Hematopoietic multipotent progenitor cell (in vitro differentiated cells): ENCODE measurements at places on chromosomes 2 and 18. TPM values are rescaled to one million over a fixed set of nuclear protein-coding genes. Genes with fewer than 3 reads are reported as not detected.

The LIMS4 gene
- 0.54 TPM for total RNA-seq

The ASIC4 gene
- 0.27 TPM for total RNA-seq

The SAG gene
- total RNA-seq, result under 0.01 TPM

The IMMT gene
- total RNA-seq, result 36.1 TPM

The ACADL gene
- total RNA-seq, result not detected

The ABCG5 gene
- total RNA-seq, result under 0.01 TPM

The IL1B gene
- 279 TPM for total RNA-seq

The PTPRM gene
- total RNA-seq, result 18.0 TPM

The TUBB6 gene
- 164 TPM for total RNA-seq

The EVX2 gene
- not detected for total RNA-seq

The GREB1L gene
- total RNA-seq, result not detected

The ALK gene
- total RNA-seq, result under 0.01 TPM

The EFR3B gene
- total RNA-seq, result 0.27 TPM

The RNF125 gene
- 8.9 TPM for total RNA-seq

The DNAH6 gene
- 0.54 TPM for total RNA-seq

DNA sequence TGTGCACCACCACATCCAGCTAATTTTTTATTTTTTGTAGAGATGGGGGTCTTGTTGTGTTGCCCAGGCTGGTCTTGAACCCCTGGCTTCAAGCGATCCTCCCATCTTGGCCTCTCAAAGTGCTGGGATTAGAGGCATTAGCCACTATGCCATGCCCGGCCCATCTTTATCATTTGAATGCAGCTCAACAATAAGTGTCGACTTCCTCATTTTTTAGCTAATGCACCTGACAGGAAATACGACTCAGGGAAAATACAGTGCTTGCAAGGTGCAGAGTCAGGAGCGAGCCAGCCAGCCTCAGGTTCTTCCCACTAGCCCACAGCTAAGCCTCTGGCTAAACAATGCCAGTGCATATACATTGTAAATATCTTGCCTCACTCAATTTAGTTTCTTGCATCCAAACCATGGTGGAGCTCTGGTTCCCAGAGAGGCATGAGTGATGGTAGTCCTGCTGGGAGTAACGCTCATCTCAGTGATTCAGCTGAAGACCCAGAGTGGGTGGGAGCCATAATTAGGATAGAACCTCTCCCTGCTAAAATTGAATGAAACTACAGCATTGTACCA lies 135.0 kb downstream of the TGIF1 start:
- DNase-seq, result no peak

GRCh38 chr18:74598350-74599001 lies 806 bp downstream of the ZNF407 start:
- DNase-seq, result no peak

DNA sequence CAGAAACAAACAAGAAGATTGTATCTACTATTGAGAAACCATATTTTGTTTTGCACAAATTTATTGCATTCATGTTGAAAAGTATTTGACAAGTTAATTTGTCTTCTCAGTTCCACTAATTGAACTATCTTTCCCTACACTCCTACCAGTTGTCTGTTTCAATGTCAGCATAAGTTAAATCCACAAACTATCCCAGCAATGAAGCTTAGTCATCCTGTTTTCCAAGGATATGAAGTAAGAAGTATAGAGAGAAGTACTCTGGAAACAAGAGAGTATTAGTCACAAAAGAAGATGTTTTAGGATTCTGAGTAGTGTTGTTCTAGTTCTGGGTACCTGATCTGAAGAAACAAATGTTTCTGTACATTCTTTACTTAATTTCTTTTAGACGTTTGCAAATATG lies 261.6 kb upstream of the ZNF804A start:
- DNase-seq, result no peak

GRCh38 chr18:28571929-28572328 lies 395.0 kb upstream of the CDH2 start:
- no peak for DNase-seq

DNA sequence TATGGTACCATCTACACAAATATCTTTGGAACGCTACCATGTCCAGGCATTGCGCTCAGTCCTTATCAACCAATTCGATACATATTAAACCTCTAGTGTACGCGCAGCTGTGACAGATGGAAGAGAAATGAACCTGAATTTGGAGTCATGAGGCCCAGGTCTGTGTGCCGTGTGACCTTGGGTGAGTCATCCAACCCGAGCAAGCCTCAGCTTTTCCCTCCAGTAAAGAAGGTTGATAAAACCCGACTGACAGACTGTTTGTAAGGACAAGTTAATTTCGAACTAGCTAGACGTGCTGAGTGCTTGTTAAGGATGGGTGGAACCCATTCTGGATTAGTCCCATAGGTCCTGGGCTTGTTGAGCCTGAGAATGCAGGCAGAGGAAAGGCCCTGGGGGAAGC lies 28.2 kb downstream of the GREB1 start:
- DNase-seq, result no peak

GRCh38 chr2:17791121-17791816 lies 25.0 kb upstream of the MSGN1 start:
- no peak for DNase-seq

- DNase-seq, result no peak
These were observed 371.7 kb downstream of the PIK3C3 start for GRCh38 chr18:42326752-42327151.

GRCh38 chr2:201973305-201973928 lies 60.2 kb upstream of the FZD7 start:
- no peak for DNase-seq

GRCh38 chr2:192247456-192247855 lies 52.7 kb upstream of the TMEFF2 start:
- no peak for DNase-seq

DNA sequence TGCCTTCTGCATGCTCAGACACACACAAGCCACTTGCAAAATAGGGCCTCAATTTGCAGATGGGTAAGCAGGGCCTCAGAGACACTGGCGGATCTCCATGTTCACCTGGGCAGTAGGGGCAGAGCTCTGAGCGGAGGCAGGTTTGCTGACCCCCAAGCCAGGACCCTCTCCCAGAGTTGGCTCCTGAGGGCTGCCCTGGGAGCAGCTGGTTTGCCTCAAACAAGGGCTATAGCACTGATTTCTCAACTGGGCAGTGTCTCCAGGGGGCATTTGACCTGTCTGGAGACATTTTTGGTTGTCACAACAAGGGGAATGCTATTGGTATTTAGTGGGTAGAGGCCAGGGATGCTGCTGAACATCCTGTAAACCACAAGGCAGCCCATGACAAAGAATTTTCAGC lies 11.6 kb downstream of the GLI2 start:
- no peak for DNase-seq

GRCh38 chr18:80182855-80183254 lies 64.5 kb downstream of the PARD6G start:
- no peak for DNase-seq

GRCh38 chr18:45253973-45254708 lies 361.1 kb upstream of the SLC14A2 start:
- no peak for DNase-seq

DNA sequence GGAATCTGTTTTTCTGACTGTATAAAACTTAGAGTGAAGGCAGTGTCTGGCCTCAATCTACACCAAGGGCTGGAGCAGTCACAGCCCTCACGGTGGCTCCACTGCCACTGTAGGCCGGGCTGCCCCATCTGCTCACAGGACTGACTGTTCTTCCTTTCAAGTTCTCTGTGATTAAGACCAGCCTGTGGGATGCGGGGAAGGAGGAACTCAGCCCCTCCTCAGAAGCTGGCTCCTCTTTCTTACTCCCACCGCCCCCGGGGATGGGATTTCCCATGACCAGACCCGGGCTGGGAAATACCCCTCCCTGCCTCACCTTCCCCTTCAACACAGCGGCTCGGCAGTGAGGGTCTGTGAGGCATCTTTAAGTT lies 106.0 kb downstream of the COPS8 start:
- DNase-seq, result no peak

GRCh38 chr2:126986631-126987187 lies 88.0 kb downstream of the TEX51 start:
- DNase-seq, result no peak

GRCh38 chr2:221372907-221373306 lies 199.2 kb downstream of the EPHA4 start:
- no peak for DNase-seq

- DNase-seq, result no peak
These were observed 130.4 kb downstream of the IRS1 start for GRCh38 chr2:226669249-226669648.

GRCh38 chr2:241126201-241126611 lies 23.1 kb downstream of the PASK start:
- no peak for DNase-seq

DNA sequence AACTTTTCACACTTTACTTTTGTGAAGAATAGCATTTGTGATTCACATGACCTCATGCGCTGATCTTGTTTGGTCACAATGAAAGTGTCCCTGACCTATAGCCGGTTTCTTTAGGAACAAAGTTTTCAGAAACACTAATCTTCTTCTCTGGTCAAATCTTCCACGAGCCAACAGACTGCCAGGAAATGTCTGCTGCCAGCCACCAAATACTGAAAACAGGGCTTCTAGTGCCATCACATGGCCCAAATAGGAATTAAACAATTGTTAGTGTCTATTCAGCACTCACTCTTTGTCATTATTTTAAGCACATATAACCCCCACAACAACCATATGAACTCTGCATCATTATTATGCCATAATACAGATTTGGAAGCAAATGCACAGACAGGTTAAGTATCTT lies 286.5 kb upstream of the SYT4 start:
- peak; percentile 74 for DNase-seq

DNA sequence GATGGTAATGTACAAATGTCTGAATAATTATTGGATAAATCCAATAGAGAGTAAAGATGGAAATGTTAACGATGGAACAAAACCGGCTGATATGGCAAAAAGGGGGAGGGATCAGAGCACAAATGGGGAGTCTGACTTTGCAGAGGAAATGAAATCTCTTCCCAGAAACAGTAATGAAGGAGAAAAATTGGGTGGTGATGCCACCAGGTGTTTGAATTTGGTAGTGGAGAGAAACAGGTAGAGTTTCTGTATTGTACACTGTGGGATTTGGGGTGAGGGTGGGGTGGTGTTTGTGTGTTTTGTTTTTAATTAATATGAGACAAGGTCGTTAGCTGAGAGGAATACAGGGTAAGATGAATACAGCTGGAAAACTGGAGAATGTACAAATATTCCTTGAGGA lies 20.4 kb upstream of the XDH start:
- DNase-seq, result no peak

- no peak for DNase-seq
These were observed 47.4 kb downstream of the SPATS2L start for GRCh38 chr2:200353874-200354273.

DNA sequence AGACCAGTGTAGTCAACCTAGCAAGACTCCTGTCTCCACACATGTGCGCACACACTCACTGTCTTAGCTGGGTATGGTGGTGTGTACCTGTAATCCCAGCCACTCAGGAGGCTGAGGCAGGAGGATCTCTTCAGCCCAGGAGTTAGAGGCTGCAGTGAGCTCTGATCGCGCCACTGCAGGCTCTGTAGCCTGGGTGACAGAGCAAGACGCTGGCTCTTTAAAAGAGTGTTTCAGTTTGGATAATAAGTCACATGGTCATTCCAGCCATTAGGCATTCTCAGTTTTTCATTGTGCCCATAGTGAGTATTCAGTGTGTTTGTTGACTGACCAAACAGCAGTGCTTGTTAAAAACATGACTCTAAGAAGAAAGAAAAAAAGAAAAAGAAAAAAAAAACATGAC lies 31.0 kb downstream of the RAB10 start:
- no peak for DNase-seq

- peak; percentile 11 for DNase-seq
These were observed 88.4 kb downstream of the PMAIP1 start for GRCh38 chr18:59988098-59988706.

GRCh38 chr2:57760381-57760801 lies 286.2 kb upstream of the VRK2 start:
- DNase-seq, result no peak

DNA sequence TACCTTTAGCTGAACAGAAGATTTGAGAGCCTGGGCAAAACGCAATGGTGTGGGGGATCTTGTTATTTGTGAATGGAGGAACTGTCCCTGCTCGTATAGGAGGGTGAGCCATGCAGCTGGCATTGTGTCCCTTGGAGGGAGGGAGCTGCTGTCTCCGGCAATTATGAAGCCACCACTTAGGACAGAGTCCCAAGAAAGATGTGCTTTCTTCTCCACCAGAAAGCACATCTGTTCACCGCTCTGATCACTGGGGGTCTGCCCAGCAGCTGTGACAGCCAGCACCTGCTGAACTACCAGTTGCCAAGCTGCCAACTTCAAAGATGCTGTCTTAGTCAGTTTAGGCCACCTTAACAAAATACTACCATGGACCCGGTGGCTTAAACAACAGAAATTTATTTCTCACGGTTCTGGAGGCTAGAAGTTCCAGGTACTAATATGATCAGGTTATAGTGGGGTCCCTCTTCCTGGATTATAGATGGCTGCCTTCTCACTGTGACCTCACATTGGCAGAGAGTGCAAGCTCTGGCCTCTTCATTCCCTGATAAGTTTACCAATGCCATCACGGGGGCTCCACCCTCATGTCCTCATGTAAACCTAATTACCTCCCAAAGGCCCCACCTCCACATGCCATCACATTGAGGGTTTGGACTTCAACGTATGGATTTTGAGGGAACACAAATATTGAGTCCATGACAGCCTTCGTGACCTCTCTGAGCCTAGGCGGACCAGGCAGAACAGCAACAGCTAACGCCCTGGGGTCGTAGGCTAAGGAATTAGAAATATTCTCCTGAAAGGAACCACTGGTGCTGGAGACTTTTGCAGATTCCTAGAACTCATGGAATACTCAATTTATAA lies 148.3 kb downstream of the RHBDD1 start:
- DNase-seq, result no peak

GRCh38 chr2:232260075-232260474 lies 118.5 kb upstream of the ALPP start:
- DNase-seq, result no peak

GRCh38 chr18:42080340-42080739 lies 125.3 kb downstream of the PIK3C3 start:
- DNase-seq, result no peak

- DNase-seq, result peak; percentile 22
These were observed 45.6 kb downstream of the MREG start for GRCh38 chr2:215967590-215968378.

GRCh38 chr18:45670281-45670962 lies 53.6 kb upstream of the SLC14A1 start:
- DNase-seq, result peak; percentile 95

DNA sequence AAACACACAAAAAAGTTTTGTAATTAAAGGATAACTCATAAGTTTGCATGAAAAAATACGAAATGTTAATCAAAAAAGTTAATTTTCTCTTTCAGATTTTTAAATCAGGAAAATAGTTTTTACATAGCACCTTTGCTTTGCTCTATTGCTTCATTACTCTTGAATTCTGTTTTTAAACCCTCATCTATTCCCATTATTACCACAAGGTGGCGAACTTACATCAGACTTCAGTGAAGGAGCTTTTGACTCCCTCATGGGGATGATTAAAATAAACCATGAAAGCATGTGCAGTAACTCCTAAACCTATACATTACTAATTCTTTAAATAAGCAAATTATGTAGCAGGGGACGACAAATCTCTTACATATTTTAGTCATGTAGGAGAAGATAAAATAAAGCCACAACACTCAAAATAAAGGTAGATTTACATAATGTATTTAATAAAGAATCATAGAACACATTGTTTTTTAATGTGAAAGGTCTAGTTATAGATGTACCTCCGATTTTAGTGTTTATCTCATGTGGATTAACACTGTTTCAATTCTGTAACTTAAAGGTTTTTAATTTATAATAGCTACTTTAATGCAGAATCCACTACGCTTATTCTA lies 105.2 kb downstream of the NETO1 start:
- DNase-seq, result no peak

- no peak for DNase-seq
These were observed 447 bp downstream of the TRAF3IP1 start for GRCh38 chr2:238320648-238321281.
